ENCODE measurements at places on chromosomes 2 and 18.

GRCh38 chr2:138171244-138171643, 207.0 kb downstream of the HNMT start:
- DNase-seq, result no peak

DNA sequence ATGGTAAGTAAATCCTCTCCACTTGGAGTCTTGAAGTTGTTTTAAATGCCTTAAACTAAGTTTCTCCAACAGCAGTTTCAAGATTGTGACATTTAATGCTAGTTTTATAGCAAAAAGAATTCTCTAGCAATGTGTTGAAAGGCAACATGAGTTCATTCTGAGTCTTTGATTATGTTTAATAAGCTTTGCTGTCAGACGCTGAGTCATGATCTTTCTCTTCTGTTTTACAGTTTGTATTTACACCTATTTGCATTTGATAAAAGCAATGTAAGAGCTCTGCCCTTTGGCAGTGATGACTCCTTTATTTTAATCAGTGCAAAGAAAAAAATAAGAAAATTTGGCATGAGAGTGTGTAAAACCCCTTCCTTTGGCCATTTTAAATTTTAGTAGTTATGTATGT, 497.7 kb downstream of the STK39 start:
- no peak for DNase-seq

DNA sequence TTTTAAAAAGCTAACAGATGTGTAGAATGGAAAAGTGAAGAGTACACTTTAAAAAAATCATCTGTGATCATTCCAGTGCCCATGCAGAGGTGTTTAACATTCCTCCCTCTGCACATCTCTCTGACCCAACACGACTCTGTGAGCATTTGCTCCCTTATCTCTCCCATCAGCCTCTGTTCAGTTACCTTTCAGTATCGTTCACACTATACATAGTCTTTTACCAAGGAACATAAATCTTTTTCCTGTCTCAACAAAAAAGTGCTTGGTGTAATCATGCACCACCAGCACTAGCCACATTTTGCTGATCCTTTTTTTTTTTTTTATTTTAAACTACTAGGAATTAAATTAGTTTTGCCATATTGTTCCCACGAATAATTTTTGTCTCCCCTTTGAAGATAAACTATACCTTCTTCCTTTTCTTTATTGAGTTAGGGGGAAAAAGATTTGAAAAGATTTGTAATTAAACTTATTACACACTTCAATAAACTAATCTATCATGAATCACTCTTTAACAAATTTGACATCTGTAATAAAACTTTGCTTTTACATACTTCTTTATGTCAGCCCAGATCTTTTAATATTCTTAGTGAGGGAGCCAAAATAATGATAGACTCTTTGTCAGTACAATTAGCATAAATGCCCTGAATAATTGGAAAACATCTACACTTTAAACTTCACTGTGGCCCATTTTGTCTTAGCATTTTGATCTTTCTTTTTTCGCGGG, 489.8 kb upstream of the FANCL start:
- no peak for DNase-seq

GRCh38 chr2:55418512-55419232, 984 bp downstream of the CCDC88A start:
- no peak for DNase-seq

DNA sequence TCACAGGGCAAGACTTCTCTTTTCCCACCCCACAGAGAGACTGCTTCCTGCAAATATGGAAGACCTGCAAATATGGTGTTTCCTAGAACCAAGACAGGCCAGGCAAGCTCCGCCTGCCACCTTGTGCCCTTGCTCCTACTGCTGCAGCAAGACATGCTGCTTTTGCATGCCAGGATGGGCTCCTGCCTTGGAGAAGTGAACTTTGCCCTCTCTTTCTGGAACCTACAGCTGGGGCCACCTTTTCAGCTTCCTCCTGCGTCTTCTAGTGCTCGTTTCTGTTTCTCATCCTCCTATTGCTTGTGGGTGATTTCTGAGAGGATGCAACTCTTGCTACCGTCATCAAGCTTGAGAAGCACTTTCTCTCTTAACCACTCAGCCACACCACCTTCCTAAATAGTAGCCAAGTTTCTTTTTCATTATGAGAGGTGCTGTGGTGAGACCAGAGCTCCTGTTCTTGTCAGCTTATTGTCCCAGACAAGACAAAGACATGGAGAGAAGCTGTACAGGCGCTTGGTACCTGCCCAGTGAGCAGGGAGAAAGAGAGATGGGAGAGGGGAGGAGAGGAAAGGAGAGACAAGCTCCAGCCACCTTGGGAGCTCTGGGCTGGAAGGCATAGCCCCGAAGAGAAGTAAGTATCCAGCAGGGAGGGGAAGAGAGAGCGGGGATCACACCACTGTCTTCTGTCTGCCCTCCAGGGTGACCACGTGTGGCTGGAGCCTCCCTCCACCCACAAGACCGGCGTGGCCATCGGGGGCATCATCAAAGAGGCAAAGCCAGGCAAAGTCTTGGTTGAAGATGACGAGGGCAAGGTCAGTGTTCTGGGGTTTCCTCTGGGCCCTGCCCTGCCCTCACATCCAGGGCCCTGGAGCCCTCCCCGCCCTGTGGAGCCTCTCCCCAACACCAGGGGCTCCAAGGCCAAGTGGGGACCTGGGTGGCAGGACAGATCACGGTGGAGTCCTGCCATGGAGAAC, 28.3 kb downstream of the MYO7B start:
- DNase-seq, result peak; percentile 92

DNA sequence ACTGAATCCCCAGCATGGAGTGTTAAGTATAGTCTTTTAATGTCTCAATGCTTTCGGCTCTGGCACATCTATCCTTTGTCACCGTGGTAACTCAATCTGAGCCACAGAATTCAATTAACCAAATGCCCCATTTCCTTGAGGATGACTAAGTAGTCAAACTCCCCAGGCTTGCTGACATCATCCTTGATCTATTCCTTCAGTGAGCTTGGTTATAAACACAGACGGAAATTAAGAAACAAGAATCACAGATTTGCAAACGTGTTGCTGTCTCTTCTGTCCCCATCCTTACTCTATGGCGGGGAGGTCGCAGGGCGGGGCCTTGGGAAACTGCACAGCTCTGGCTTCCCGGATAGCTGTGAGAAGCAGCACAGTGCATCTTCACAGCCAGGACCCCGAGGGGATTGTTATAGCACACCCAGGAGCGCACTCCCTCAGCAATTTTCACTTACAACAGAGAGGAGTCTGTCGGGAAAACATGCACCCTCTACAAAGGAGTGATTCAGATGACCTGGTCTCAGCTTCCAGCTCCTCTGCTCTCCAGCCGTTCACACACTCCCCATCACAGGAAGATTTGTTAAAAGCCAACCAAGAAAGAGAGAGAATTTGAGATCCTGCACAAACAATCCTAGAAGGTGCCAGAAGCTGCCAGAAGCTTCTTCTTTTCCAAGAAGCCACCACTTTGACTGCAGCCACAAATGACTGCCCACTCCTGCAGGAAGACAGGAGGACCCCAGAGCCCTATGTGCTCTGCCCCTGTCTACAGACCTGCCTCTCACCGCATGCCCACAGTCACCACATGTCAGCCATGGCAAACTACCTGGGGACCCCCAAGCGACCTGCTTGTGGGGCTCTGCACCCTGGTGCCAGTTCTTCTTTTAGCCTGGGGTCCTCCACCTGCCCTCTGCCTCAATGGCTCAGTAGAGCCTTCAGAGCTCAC, 44.9 kb upstream of the YWHAQ start:
- no peak for DNase-seq

DNA sequence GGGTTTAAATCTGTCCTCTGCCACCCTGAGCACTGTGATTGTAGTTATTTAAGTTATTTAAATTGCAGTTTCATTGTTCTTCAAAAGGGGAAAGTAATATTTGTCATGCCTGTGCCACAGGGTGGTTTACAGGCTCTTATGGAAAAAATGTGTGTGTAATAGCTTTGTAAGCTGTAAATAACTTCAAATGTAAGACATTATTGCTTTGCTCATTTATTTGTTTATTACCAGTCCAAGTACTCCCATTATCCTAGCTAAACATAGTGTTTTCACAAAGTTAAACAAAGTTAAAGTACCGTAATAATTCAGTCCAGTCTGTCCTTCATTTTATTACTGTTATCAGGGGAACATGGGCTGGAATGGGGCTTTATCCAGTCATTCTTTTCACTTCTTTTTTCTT, 43.4 kb upstream of the IGFBP2 start:
- DNase-seq, result no peak

- DNase-seq, result no peak
Measured at GRCh38 chr2:2114707-2115245, 216.3 kb downstream of the MYT1L start.
